ENCODE measurements at places on chromosomes 16 and 17.

- no peak for DNase-seq
Measured at GRCh38 chr17:8029121-8029520, 9.7 kb upstream of the ALOX15B start.

GRCh38 chr17:30113213-30113612, 3.4 kb upstream of the NSRP1 start:
- peak; percentile 75 for DNase-seq

GRCh38 chr16:6081320-6081976, 983.9 kb upstream of the EEF2KMT start:
- DNase-seq, result no peak

GRCh38 chr17:7476494-7476893, 2.9 kb downstream of the ZBTB4 start:
- no peak for DNase-seq

DNA sequence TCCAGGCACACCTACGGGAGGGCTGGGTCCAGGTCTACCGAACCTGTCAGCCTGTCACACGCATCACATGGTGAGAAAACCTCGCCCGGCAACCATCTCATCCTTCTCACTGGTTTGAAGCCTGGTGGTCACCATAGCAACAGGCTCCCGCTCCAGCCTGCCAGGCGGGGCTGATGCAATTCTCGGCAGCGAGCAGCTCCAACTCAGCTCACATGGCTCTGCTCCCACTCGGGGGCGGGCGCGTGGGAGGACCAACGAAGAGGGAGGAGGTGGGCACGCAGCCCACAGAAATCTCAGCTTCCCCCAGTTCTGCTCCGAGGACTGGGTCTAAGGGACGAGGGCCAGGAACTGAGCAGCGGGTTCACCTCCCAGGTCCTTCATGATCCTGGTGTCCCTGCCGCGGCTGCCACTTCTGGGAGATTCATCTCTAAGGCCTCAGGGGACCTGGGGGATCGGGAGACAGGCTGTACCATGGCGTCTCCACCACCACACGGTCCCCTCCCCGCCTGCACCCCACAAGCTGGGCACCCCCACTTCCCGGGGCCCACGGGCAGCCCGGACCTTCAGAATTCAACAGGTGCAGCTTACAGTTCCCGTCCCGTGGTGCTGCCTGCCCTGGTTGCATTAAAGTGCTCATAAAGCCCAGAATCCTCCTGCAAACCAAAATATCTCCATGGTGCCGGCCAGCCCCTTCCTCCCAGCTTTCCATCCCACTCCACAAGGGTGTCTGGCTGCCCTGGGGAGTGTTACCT, 25.8 kb downstream of the ABR start:
- no peak for DNase-seq

- DNase-seq, result no peak
Measured at GRCh38 chr16:262121-262745, 13.5 kb downstream of the RGS11 start.

GRCh38 chr17:21199311-21199710, 14.7 kb downstream of the TMEM11 start:
- DNase-seq, result no peak

DNA sequence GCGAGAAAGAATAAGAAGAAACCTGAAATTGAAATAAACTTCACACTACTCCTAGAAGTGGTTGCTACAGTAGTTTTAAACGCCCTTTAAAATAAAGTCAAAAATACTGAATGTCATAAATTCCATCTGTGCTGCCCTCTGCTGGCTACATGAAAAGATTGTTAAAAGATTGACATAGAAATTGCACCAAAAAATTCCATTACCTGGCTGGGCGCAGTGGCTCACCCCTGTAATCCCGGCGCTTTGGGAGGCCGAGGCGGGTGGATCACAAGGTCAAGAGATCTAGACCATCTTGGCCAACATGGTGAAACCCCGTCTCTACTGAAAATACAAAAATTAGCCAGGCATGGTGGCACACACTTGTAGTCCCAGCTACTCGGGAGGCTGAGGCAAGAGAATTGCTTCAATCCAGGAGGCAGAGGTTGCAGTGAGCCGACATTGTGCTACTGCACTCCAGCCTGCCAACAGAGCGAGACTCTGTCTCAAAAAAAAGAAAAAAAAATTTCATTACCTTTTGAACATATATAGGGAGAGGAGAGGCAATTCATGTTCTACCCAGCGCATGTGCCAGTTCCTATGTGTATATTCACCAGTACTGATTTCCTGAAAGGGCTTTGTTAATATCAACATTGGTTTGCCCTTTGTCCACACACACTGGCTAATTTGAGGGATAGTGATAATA, 36.5 kb downstream of the CYTH1 start:
- no peak for DNase-seq

- no peak for DNase-seq
Measured at GRCh38 chr17:1590029-1590746, 27.6 kb upstream of the PITPNA start.

DNA sequence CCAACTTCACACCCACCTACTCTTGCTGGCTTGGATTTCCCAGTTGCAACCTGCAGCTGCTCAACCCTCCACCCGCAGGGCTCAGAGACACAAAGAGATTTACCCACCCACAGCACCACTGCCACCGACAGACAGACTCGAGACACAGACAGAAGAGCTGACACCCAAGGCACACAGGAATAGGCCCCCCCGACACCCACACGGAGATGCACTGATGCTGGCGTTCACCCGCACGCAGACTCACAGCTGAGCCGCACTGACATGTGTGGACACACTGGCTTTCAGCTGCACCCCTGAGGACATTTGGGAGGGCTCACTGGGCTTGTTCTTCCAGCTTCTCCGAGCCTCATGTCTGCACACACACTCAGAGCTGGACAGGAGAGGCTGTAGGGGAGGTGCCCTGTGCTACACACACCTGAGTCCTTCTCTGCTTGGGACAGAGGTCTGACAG, 8.2 kb downstream of the STX1B start:
- no peak for DNase-seq

DNA sequence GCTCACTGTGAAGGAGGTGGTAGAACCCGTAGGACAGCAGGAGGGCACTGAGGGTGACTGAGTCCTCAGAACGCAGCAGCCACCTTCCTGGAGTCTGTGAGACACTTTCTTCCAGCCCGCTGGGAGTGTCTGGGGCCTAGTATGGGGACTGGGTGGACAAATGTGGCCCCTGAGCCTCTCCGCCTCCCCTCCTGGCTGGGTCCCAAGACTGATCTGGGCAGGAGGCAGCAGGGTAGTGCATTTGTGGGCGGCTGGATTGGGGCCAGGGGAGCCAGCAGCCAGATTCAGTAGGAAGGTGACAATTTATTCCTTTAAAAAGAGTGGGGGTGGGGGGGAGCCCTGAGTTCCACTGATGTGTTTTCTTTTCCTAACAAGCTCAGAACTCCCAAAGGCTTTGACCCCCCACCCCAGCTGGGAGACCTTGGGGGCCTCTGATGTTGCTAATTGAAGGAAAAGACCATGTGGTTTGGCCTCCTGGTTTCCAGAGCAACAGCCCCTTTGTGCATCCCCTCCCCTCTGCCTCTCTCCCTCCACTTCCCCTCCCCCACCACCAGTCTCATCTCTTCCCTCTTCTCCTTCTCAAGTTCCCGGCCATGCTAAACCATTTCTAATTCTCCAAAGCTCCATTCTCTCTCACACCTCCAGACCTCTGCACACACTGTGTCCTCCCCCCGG, 4.4 kb downstream of the CLEC19A start:
- no peak for DNase-seq

DNA sequence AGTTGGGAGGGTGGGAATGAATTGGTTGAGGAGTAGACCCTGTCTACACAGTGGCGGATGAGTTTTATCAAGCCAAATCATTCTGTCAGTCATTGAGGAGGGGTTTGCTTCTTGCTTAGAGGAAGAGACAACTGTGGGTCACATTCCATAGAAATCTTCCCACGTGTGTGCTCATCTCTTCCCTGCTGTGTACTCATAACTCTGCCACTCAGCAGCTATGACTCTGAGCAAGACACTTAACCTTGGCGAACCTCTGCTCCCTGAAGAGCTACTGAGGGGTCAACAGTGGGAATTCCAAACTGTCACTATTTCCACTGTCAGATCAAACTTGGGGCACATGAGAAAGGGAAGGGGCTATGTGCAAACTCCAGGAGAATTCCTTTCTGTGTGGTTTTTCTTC, 72.6 kb upstream of the COX10 start:
- DNase-seq, result no peak

DNA sequence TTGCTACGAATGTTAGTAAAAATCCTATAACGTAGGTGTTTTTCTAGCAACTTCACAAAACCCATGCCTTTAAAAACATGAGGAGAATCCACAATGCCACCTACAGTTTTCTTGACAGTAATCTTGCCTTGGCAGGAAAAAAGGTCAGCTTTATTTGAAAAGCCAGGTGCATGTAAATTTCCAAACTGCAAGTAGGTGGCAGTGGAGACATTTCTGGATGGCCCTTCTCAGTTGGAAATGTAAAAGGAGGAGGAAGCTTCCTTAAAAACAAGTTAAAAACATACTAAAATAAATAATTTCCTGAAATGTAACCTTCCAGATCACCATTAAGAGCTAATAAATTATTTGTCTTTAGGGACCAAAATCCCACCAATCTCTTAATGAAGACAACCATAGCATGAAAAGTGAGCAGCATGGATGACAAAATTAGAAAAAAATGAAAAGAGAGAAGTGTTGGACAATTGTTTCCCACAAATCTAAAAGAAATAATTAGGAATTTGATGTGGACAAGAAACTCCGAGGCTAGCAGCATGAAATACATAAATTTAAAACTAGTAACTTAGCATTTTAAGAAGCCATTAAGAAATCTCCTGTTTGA, 152.2 kb downstream of the SNX11 start:
- DNase-seq, result peak; percentile 83

- no peak for DNase-seq
Measured at GRCh38 chr16:86634292-86634691, 55.9 kb downstream of the FOXL1 start.

DNA sequence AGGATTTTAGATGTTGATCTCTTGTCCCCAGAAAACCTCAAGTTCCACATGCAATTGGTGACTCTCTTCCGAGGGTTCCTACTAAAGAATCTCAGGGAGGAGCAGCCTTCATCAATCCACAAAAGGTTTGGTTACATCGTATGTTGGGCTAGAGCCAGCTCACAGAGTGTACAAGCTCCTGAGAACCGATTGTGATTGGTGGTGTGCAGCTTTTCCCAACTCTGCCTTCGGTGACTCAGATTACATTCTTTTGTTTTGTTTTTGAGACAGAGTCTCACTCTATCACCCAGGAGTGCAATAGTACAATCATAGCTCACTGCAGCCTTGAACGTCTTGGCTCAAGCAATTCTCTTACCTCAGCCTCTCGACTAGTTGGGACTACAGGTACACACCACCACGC, 172.4 kb downstream of the PMP22 start:
- no peak for DNase-seq

DNA sequence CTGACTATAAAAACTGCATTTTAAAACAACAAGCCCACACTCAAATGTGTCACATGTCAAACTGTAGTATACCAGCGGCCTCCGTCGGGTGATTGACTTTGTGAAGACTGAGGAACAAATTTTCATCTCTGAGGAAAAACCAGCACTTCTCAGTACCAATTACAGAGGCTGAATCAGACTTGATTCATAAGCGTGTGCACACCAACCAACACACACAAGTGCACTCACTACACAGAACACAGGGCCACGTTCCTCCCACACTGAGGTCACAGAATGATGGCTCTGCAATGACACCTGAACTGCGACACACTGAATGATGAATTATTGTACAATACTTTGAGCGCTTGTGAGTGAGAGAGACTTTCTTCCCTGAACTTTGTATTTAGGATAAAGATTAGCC, 29.6 kb downstream of the XPO6 start:
- DNase-seq, result no peak

DNA sequence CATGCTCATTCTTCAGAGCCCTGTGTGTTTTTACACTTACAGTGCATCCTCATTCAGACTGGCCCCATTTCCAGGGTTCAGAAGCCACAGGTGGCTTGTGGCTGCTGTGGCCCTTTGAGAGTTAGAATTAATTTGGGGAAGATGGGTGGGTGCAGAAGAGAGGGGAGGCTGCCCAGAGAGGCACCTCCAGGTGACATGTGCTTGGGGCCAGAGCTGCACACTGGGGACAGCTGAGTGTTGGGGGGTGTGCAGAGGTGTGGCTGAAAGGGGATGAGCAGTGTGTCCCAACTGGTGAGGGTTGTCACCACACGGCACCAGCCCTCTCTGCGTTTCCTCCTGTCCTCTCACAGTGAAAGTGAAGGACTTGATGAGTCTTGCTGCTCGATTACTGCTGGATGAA, 6.9 kb upstream of the EIF1 start:
- DNase-seq, result no peak

DNA sequence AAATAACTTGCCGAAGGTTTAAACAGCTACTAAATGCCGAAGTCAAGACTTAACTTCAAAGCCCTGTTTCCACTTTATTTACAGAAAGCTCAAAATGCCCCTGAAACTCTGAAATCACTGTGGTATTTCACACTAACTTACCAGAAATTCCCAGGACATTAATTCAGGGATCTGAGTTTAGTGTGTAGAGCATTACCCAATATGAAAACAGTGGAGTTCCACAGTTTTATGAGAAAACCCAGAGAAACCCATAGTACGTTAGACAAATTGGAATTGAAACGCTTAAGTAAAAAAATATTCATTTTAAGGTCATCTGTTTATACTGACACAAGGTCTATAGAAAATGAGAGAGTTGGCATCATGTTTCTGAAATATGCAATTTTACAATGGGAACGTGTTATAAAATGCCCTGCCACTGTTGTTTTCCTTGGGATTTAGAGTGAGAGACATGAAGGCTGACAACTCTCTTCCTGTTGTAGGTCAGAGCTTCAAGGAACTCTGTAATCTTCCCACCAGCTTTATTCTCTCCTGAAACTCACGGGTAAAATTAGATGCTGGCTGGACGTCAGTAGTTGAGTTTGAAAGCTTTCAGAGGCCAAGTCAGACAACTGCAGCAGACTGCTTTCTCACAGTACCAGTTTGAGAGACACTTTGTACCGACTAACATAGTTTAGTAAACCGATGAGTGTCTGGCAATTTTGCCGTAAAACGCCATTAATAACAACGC, 139.4 kb upstream of the TBX2 start:
- no peak for DNase-seq

- no peak for DNase-seq
Measured at GRCh38 chr17:82623707-82624106, 24.5 kb downstream of the WDR45B start.

GRCh38 chr17:82802075-82802780, 37.6 kb downstream of the ZNF750 start:
- DNase-seq, result no peak
